ENCODE measurements at places on chromosomes 6 and 20. TPM values are rescaled to one million over a fixed set of nuclear protein-coding genes. Genes with fewer than 3 reads are reported as not detected.

Gene ACTL10
- total RNA-seq, result 2.1 TPM

Gene FERMT1
- total RNA-seq, result 5.2 TPM

Gene ADISSP
- total RNA-seq, result 29.6 TPM

Gene EYA2
- total RNA-seq, result 1.6 TPM

Gene UTRN
- total RNA-seq, result 126 TPM

Gene PRICKLE4
- not detected for total RNA-seq

Gene ASCC3
- total RNA-seq, result 96.7 TPM
